Fibroblast of lung (primary cell): ENCODE measurements at places on chromosomes 5 and 9. TPM values are rescaled to one million over a fixed set of nuclear protein-coding genes. Genes with fewer than 3 reads are reported as not detected.

The ADCY2 gene
- total RNA-seq = under 0.01 and 0.26 TPM in 2 replicates

The ZNF462 gene
- 19.5 and 27.4 TPM in 2 replicates for total RNA-seq

The LECT2 gene
- not detected in 2 replicates for total RNA-seq

The TYRP1 gene
- 0.17 TPM in 1 of 2 replicates, not detected in the other for total RNA-seq

The KIF2A gene
- total RNA-seq = 50.1 and 59.3 TPM in 2 replicates

The TRIM36 gene
- total RNA-seq = under 0.01 and 0.33 TPM in 2 replicates
